Fibroblast of skin of left biceps (primary cell): ENCODE measurements at places on chromosomes 6 and 20.

DNA sequence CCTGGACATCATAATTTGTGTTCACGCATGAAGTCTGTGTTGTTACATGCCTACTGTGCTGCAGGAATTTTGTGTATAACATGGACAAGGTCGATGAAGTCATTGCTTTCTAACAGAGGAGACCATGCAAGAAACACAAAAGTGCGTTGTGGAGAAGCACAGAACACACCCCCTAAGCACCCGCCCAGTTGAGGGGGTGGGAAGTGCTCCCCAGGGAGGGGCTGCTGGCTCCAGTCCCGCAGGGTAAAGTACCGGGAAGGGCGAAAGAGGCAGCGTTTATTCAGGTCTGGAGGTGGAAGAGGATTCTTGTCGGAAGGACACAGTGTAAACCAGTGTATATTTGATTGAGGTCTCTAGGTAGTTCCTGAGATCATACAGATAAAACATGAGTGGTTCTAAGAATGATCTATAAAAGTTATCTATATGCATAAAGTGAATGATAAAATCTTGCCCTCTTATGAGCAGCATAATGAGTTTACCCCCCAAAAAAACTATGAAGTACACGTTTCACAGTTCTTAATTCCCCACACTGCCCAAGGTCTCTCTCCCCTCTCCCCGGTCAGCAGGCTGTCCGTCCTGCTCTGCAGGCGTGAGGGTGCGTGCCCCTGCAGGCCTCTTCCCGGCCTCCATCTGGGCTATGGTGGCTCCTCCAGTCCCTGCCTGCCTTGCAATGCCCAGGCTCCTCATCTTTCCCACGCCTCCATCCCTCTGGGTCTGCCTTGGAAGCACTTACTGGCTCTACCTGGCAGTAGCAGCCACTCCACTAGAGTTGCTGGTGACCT lies 159.7 kb downstream of the THBS2 start:
- no peak for DNase-seq

- no peak for DNase-seq
Observed at GRCh38 chr6:31651602-31652191, 764 bp downstream of the BAG6 start.

DNA sequence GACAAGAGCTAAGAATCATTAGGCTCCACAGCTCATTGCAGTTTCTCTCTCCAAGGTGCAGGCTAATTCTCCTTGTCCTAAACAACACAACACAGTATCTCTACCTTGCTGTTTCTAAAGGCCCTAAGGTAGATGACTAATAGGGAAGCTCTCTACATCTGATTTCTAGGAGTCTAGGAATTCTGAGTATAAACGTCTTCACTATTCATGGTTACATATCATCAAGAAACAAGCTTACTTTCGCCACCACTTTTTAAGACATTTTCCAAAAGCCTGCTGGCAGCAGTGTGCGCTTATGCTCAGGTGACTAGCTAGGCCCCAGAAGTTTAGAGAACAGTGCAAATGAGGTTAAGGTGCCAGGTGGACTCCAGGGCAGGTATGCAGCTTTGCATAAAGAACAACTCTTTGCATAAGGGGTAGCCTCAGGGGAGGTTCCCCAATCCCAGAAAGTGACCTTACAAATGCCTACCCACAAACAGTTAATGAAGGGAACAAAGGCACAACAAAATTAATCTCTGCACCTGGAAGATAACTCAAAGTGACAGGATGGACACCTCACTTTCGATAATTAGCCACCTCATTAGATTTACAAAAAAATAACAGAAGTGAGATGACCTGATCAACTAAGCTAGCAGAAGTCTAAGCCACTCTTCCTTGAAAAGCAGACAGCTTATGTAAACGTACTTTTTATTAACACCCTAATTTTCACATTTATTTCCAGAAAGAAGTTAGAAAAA lies 20.1 kb downstream of the B4GALT5 start:
- DNase-seq, result no peak

DNA sequence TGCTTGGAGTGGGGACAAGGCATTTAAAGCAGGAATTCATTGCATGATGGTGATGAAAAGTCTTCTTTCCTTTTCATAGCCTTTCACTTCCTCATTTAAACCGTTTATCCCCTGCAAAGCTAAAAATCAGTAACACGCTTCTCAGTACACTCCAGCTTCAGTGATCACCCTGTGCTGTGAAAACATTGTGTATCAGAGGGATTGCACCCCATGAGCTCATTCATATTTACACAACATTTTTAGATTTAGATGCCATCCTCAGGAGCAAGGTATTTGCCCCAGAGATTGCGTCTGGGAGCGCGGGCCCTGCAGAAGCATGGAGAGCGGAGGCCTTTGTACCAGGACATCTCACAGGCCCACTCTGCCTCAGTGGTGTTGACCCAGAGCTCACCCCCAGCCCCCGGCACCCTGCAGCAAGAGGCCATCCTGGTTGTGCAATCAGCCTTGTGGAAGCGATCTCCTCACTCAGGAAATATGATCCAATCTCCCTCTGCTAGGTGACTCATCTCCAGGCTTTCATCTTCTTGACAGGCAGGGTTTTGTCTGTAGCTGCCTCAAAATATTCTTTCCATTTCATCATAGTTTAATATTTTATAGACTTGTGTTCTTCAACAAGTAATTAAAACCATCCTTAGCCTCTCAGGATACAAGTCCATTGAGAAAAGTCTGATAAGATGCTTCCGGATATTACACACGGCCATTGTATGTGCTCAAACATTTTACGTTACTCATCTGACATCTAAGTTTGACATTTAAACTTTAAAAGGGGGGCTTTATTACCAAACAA lies 38.9 kb upstream of the THBS2 start:
- DNase-seq, result peak; percentile 95
